GM12864 (cell line): ENCODE measurements at places on chromosomes 5 and 9.

GRCh38 chr5:180367991-180368390 lies 14.9 kb upstream of the GFPT2 start:
- no peak for DNase-seq

GRCh38 chr5:28543473-28544098 lies 1505.2 kb upstream of the CDH9 start:
- DNase-seq: no peak

DNA sequence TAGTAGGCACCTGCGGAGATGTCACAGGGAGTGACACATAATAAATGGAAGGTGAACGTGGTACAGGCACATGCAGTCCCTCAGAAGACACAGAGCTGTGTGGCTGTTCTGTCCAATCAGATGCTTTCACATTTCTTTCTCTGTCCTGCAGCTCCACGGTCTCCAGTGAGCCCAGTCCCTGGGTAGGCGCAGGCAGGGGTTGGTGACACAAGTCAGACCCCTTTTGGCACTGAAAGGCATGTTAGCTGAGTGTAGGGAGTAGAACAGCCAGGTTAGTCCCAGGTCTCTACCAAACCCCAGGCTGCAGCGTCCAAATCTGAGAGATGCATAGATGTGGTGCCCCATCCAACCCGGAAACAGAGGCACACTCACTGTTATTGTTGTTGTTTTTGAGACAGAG lies 2.8 kb downstream of the SLC31A2 start:
- DNase-seq: no peak

- DNase-seq: no peak
These were observed 143.5 kb downstream of the GPBP1 start for GRCh38 chr5:57317341-57317740.
